ENCODE measurements at places on chromosomes 5 and 9. TPM values are rescaled to one million over a fixed set of nuclear protein-coding genes. Genes with fewer than 3 reads are reported as not detected.
A peak's percentile ranks its signal among the peaks of the same experiment; 100 is the strongest.

DNA sequence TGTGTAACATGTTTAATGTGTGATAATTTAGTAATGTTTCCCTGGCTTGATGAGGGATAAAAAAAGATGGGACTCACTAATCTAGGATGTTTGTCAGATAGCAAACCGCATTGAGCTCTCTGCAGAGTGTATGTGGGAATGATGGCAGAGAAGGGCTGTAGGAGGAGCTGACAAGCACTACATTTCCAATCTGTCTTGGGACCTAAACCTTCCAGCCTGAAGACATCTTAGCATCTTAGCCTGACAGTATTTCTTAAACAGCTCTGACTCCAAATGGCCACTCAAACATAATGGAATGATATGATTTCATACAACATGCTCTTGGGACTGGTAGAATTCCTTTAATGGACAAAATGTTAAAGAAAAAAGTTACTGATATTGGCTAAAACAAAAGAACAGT is 116.7 kb downstream of the PPP2R2B start:
- DNase-seq, result no peak

DNA sequence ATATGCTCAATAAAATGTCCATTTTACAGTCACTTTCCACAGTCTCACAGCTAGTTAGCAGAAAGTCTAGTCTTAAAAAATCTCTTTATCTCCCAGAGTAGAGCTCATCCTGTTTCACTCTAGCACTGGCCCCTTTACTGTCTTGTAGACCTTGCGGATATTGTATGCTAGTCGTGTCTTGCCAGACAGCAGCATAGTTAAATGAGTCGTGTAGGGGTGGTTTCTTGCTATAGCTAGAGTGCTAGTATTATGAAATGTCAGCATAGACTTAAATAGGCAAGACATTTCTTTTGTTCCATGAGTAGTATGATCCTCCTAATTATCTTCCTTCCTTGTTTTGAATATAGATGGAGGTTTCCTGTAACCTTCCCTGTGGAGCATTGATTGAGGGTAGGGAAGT is 77.4 kb downstream of the C7 start:
- no peak for DNase-seq

- DNase-seq, result no peak
Observed at GRCh38 chr5:463952-464351, 21.0 kb downstream of the EXOC3 start.

- peak; percentile 89 for DNase-seq
Observed at GRCh38 chr5:139637438-139638089, 10.6 kb upstream of the CXXC5 start.

- no peak for DNase-seq
Observed at GRCh38 chr5:150780187-150780692, 1.7 kb downstream of the SMIM3 start.

GRCh38 chr5:108472237-108472636 is 90.3 kb upstream of the FBXL17 start:
- DNase-seq, result no peak

Gene PLAC8L1
- not detected for total RNA-seq

DNA sequence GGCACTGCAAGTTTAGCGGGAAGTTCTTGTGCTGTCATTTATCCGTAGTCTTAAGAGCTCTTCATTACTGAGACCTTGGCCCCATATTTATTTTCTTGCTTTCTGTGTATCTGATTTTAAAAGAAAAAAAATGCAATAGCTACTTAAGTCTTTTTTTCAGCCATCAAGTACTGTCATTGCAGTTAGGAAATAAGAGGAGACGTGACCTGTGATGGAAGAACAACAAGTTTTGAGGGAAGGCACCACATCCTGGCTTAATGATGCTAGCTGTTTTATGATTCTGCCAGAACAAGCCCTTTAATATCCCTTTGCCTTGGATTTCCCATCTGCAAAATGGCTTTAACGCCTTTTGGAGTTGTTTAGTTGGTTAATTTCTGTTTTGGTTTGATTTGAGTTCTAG is 3.8 kb downstream of the RGMB start:
- no peak for DNase-seq

Gene GFM2
- total RNA-seq, result 45.6 TPM

DNA sequence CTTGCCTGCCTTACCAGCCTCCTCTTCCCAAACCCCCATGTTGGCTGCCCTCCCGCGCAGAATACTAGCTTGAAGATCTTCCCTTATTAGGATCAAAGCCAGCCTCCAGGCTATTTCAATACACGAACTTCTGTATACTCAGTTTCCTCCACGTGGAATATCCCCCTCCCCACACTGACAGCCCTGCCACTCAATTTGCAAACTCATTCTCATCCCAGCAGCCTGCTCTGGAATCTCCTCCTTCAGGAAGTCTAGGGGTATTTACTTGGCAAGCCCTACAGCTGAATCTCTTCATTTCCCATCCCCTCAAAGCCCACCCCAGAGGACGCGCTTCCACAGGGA is 157.0 kb upstream of the SMIM23 start:
- no peak for DNase-seq

DNA sequence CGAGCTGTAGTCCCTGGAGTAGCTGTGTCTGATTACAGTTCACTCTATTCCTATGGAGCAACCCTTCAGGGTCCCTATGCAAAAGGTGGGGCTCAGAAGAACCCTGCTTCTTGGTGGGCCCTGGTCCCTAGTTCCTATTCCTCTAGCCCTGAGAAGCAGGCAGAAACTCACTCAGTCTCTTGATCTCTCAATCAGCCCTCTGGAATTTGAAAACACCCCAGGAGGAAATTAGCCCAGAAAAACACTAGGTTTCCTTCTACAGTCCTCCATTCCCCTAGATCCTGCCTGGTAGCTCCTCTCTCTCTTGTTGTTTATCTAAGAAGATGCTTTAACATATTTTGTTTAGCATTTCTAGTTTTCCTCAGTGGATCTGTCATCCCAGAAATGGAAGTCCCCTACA is 7.6 kb downstream of the RGS3 start:
- no peak for DNase-seq

DNA sequence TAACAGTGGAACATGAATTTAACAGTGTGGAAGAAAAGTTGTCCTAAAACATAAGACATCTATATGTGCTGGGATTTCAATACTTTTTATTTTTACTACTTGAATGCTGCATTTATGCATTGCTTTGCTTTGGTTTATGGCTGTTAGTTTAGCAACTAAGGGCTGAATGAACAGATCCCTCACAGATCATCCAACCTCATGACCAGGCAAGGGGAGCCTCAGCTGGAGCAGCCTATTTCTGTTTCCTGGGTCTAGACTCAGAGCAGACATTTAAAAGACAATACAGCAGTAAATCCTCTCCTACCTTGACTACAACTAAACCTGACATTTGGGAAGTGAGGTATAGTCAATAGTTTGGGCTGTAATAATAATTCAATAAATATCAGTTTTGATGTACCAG is 163.3 kb downstream of the AUH start:
- no peak for DNase-seq

Gene WNT8A
- total RNA-seq, result not detected

- DNase-seq, result peak; percentile 8
Observed at GRCh38 chr5:19777363-19777762, 210.6 kb downstream of the CDH18 start.

Gene CENPP
- total RNA-seq, result 7.0 TPM

GRCh38 chr5:61953913-61954312 is 352.1 kb upstream of the KIF2A start:
- DNase-seq, result no peak

GRCh38 chr9:89539374-89539773 is 41.5 kb upstream of the SEMA4D start:
- no peak for DNase-seq

DNA sequence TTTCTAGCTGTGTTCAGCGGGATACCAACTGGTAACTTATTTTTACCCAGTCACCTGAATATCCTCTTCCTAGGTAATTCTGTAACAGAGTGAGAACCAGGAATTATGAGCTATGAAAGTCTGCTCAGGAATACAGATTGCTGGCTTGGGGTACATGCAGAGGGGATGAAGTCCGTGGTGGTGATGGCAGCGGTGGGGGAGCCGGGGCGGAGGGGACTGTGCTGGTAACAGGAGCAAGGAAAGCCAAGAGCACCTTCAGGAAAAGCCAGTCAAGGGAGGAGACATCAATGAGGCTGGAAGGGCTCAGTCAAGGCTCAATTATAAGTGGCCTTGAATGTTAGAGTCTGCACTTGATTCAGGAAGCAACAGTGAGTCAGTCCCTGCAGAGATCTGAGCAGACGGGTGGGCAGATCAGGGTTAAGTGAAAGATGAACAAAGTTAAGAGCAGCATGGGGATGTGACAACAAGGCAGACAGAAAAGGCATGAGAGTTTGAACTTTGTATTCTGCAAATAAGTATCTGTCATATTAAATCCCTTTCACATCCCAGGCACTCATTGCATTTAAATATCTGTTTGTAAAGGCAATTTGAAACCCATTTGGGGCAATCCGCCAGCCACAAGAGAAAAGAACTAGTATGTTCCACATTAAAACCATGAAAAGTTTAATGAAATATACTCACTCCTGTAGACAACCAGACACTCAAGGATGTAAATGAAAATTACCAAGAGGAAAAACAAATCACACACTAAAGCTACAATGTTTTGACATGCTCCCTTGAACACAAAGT is 101.2 kb downstream of the TTC39B start:
- no peak for DNase-seq

- no peak for DNase-seq
Observed at GRCh38 chr5:106080535-106080934, 1590.2 kb downstream of the EFNA5 start.

DNA sequence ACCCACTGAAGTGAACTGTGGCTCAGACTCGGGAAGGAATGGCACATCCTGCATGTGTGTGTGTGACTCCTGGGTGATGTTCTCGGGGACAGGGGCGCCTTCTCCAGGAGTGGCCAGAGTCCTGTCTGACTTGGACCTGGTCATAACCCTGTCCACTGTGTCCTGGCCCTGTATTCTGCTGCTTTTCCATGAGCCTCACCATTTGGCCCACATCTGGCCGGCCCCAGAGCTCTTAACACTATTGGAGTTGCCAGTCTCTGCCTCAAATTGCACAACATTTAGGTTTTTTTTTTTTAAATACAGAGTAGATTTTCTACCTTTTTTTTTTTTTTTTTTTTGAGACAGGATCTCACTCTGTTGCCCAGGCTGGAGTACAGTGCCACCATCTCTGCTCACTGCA is 278.3 kb upstream of the TUT7 start:
- DNase-seq, result no peak

- no peak for DNase-seq
Observed at GRCh38 chr5:93329756-93330155, 251.3 kb downstream of the NR2F1-AS1 start.

Gene FBP2
- total RNA-seq, result not detected

Gene RRAGA
- 44.5 TPM for total RNA-seq

DNA sequence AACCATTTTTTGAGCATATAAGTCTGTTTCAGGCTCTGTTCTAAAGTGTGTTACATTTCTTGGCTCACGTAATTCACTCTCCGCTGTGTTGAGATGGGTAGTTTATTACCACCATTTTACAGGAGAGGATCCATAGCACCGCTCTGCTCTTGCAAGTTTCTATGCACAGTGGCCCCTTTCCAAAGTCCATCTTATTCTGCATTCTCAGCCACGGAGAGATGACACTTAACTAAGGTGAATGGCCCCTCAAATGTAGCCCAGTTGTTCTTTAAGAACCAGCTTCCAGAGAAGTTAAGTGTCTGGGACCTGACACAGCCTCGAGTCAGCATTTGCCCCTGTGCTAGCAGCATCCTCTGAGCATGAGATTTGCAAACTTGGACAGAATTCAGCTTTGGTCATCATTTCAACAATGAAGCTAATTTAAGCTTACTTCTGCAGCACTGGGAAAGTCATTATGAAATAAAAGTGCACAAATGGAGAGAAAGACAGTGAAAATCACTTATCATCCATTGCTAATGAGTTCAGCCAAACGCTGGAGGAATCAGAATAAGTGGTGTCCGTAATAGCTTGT is 61.9 kb downstream of the FAM78A start:
- DNase-seq, result no peak

Gene SARDH
- total RNA-seq, result 4.2 TPM

DNA sequence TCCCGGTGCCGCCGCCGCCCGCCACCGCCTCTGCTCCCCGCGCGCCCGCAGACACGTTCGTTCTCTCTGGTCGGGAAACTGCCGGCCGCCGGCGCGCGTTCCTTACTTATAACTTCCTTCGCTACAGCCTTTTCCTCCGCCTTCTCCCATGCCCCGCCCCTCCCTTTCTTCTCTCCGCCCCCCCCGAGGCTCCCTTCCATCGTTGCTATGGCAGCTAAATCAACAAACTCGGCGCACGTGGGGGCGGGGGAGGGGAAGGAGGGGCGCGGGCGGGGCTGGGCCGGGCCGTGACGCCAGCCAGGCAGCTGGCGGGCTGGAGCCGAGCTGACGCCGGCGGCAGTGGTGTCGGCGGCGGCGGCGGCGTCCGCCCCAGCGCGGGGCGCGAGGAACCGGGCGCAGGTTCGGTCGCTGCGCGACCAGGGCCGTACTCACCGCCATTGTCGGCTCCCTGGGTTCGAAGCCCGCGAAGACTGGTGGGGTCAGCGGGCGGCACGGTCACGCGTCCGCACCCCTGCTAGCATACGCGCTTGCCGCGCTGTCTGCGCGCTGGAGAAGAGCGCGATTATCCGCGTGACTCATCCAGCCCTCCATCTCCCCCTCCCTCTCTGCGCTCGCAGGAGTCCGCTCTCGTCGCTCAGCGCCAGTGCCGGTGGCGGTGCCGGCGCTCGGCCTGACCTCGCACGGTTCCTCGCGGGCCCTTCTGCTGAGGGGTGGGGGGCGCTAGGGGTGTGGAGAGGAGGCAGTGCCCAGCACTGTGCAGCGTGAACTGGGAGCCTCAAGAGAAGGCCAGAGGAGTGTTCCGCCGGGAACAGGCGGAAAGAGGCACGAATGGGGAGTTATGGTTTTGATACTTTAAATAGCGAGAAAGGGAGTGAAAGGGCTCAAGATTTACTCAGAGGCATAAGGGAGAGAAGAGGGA is at the start of gene KLF4:
TSS of gene KLF4 (minus strand) at position 83 of the 919 bp plus-strand sequence. CDS start 597 bp downstream, outside the sequence.
- peak; percentile 57 for DNase-seq

DNA sequence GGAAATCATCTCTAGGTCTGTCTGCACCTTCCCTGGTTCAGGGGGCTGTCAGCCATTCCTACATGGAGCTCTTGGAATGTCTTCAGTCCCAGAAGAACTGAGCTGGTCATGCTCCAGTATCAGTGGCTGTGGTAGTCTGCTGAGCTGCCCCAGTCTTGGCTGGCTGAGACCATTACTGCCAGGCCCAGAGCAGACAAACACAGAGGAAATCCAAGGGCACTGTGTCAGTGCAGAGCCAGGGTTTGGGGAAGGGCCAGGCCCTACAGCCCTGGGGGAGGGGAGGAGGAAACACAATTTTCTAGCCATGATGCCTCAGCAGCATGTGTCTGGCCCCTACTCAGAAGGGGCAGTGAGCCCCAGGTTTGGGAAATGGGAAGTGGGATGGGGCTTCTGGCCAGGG is 58.4 kb downstream of the ARHGEF37 start:
- DNase-seq, result no peak

Gene SVEP1
- 12.1 TPM for total RNA-seq

- DNase-seq, result no peak
Observed at GRCh38 chr9:97675655-97676054, 21.5 kb downstream of the XPA start.

DNA sequence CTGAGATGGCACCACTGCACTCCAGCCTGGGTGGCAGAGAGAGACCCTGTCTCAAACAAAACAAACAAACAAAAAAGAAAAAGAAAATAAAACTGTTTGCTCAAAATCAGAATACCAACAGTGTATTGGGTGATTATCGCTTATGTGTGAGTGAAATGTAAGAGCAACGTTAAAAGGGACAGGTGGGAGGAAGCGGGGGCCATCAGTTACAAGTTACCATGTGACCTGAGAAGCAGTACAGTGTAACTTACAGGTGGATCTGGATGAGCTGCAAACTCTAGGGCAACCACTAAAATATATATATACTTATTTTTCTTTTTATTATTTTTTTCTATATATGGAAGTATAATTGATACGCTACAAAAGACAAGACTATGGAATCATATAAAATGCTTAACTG is 93.4 kb downstream of the KCNT1 start:
- DNase-seq, result no peak
